Stimulated activated CD8-positive, alpha-beta memory T cell treated with anti-CD3 and anti-CD28 coated beads, Interleukin-15, amount 100 ng/mL, for 24 hours (primary cell): ENCODE measurements at places on chromosomes 1 and 21.
A peak's percentile ranks its signal among the peaks of the same experiment; 100 is the strongest.

DNA sequence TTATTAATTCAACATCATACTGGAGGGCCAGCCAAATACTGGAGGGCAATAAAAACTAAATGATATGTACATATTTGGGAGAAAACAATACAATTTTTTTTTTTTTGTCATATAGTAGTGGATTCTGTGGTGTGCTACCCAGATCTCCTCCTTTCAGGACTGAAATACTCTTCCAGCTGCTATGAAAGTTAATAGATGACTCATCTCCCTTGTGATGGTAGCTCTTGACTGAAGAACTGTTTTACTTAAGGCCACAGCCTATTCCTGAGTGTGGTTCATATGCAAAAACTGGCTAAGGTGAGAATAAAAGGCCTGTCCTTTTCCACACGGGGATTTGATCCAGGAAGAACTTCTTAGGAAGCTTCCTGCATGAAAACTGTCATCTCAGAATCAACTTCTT lies 307.9 kb downstream of the HLX start:
- DNase-seq = no peak

GRCh38 chr1:90336552-90337324 lies 341.8 kb downstream of the ZNF326 start:
- no peak for DNase-seq

- no peak for DNase-seq
These were observed 51.8 kb upstream of the H6PD start for GRCh38 chr1:9182784-9183257.

GRCh38 chr1:25705699-25706098 lies 89.1 kb downstream of the MAN1C1 start:
- DNase-seq = no peak

DNA sequence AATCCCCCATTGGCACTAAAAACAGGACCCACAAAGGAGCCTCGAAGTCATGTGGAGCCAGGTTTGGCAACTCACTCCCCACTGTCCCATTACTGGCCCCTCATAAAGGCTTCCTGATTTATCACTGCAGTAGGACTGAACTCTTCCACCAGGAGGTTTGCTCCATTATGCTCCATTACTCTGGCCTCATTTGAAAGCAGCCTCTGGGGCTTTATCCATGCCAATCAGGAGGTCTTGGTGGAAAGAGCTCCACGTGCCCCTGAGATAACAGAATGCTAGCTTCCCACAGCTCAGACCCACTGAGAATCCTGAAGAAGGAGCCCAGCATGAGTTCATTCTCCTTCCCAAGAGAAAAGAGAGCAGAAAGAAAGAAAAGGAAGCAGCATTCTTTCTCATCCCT lies 76.4 kb downstream of the HIVEP3 start:
- DNase-seq = no peak

DNA sequence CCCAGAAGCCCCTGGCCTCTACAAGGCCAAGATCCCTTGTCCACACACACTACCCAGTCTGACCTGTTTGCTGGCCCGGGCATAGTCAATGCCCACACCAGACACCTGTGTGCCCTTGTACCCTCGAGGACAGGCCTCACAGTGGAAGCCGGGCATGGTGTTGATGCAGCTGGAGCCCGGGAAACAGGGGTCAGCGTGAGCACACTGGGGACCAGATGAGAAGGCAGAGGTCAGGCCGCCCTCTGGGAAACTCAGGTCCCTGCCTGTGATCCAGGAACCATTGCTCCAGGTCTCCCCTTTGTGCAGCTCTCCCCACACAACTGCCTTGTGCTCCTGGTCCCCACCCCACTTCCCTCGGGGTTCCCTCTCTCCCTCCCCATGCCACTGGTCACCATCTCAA lies 5.5 kb downstream of the THBS3 start:
- no peak for DNase-seq

GRCh38 chr1:3024588-3024987 lies 3.3 kb downstream of the ACTRT2 start:
- DNase-seq = no peak

GRCh38 chr1:59063501-59063900 lies 233.4 kb upstream of the FGGY start:
- DNase-seq = no peak

GRCh38 chr1:200739702-200740570 lies 1.2 kb downstream of the CAMSAP2 start:
- DNase-seq = no peak

GRCh38 chr1:88104236-88104635 lies 579.8 kb upstream of the PKN2 start:
- DNase-seq = no peak

DNA sequence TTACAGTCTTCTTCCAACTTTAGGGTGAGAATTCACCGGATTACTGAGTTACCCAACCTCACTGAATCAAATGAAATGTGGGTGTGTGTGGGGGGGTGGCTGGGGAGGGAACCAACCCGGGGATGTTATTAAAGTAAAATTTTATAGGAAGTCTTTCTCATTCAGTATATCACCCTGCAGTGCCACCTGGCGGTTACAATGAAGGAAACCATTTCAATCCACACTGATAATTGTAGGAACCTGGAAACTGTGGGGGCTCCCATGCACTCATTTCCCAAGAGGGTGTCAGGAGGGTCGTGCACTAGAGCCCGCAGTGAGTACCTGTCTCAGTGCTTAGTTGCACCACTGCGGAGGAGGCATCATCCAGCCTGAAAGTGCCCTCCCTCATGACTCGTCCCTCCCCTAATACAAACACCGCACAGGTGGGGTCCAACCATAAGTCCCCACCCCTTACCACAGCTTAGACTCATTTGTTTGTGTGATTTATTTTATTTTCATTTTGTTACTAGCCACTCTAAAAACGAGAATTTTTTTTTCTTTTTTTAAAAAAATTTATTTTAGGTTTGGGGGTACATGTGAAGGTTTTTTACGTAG lies 29.1 kb upstream of the IGSF5 start:
- peak; percentile 3 for DNase-seq

- DNase-seq = no peak
These were observed 43.2 kb downstream of the PGM1 start for GRCh38 chr1:63636192-63637105.

- no peak for DNase-seq
These were observed 146.5 kb downstream of the SLC45A1 start for GRCh38 chr1:8464377-8464776.

DNA sequence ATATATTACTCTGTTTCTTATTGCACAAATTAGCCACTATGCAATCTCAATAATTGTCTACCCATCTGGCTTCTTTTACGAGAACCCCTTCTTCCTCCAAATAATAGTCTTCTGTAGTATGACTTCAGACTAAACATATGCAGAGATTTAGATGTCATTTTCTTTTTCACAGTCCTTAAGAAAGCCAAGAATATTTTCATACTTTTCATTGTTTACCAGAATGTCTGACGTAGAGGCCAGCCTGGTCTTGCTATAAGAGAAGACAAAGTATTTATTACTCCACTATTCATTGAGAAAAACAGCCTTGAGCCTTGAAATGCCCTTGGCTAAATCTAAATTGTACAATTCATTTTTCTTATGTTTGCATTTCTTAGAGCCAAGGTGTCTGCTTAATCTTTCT lies 714.9 kb upstream of the CXADR start:
- DNase-seq = no peak

DNA sequence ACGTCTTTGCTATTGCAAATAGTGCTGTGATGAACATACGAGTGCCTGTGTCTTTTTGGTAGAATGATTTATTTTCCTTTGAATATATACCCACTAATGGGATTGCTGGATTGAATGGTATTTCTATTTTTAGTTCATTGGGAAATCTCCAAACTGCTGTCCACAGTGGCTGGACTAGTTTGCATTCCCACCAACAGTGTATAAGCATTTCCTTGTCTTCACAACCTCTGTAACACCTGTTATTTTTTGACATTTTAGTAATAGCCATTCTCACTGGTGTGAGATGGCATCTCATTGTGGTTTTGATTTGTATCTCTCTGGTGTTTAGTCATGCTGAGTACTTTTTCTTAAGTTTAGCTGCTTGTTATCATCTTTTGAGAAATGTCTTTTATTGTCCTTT lies 215.0 kb downstream of the FMN2 start:
- no peak for DNase-seq

DNA sequence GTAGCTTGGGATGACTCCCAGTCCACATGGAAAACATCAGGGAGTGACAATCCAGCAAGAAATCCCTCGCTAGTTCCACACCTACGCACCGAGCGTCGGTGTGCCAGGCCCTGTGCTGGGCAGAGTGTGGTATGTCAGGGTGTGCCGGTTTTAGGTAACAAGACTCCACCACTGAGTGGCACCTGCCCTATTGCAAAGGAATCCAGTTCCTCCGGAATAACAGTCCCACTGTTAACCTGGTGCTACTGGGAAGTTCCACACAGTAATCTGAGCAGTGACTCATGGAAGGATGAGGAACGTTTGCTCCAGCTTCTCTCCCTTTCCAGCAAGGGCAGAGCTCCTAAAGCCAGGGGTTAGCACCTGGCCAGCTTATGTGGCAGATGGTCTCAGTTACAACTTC lies 14.3 kb downstream of the RNF207 start:
- DNase-seq = no peak

DNA sequence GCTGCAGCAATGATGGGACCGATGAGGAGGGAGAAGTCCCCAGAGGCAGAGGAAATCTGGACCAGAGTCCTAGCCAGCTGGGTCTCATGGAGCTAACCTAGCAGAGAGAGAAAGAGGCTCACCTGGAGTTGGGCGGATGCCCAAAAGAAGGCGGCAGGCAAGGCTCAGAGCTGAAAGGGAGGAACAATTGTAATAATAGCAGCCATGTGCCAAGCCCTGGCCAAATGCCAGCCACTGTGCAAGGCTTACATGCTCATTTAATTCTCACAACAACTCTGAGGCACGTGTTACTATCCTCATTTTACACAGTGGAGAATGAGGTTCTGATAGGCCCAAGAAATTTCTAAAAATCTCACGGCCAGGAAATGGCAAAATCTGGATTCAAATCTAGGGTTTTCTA lies 50.0 kb upstream of the ZNF648 start:
- DNase-seq = no peak

- DNase-seq = no peak
These were observed at the start of gene CFAP107 for GRCh38 chr1:12745992-12746323. Gene CFAP107 (plus strand): TSS chr1:12746200. CDS start chr1:12746431, 231 bp downstream.

- DNase-seq = no peak
These were observed at the start of gene SLC44A5 for GRCh38 chr1:75611014-75611413. Gene SLC44A5 (minus strand): TSS chr1:75611114. CDS start chr1:75541447, 69,667 bp downstream.

DNA sequence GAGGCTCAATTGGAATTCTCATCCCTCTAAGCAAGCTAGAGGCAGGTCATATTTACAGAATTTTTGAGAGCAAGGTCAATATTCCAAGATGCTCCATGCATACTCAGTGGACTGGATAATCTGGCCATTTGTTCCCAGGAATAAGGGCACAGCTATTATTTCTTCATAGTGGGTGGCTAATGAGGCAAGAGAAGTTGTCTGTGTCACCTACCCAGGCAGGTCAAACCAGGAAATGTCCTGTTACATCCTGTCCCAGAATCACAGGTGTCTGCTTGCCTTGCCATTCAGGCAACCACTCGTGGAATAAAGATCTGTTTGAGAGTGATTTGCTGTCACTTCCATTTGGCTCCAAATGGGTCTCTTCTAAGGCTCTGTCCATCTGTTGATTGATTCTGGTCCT lies 85.2 kb upstream of the ZP4 start:
- DNase-seq = no peak

- DNase-seq = no peak
These were observed 41.5 kb downstream of the SNX7 start for GRCh38 chr1:98702976-98703375.

DNA sequence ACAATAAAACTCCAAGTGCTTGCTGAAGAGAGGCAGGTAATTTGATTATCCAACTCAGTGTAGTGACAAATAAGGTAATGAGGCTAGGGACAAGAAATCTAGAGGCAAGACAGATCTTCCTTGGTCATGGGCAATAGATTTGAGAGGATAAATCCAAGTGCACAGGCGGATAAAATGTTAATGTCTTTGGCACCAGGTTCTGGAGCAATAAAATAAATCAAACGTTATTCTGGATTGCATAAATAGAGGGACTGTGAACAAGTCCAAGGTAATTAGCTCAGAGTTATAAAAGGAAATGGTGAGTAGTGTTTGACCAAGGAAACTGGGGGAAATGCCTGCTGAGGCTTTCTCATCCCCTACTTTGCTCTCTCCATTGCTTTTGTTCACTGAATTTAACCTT lies 329.3 kb upstream of the PROX1 start:
- no peak for DNase-seq

DNA sequence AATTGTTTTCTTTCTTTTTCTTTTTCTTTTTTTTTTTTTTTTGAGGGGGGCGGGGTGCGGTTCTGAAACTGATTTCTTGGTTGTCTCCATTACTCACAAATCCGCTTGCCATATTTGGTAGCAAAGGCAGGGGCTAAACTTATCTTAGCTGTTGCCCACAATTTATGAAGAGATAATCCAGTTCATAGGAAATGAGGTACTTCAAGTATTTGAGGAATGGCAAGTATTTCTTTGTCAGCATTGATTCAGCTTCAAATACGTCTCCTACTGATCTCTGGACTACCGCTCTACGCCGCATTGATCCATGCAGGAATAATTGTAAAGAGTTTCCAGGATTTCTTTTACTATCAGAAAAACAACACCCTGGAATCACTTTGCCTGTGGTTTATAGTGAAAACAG lies 289.2 kb upstream of the DPYD start:
- DNase-seq = no peak

- DNase-seq = no peak
These were observed 4.2 kb downstream of the FABP3 start for GRCh38 chr1:31368611-31369107.

DNA sequence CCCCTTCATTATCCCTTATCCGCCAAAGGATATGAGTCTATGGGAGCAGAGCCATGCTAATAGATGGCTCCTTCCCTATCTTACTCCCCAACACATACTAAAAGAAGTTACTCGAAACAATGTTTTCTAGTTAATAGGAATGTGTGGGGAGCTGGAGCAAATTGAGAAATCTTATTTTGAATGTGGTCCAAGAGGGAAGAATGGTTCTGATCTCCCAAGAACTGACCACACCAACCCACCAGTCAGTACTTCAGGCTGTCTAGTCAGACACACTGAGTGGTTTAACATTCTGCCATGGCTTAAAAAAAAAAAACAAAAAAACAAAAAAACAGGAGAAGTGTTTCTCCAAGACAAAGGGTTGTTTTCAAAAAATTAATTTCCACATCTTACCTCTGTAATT lies 31.5 kb upstream of the DNASE2B start:
- no peak for DNase-seq

DNA sequence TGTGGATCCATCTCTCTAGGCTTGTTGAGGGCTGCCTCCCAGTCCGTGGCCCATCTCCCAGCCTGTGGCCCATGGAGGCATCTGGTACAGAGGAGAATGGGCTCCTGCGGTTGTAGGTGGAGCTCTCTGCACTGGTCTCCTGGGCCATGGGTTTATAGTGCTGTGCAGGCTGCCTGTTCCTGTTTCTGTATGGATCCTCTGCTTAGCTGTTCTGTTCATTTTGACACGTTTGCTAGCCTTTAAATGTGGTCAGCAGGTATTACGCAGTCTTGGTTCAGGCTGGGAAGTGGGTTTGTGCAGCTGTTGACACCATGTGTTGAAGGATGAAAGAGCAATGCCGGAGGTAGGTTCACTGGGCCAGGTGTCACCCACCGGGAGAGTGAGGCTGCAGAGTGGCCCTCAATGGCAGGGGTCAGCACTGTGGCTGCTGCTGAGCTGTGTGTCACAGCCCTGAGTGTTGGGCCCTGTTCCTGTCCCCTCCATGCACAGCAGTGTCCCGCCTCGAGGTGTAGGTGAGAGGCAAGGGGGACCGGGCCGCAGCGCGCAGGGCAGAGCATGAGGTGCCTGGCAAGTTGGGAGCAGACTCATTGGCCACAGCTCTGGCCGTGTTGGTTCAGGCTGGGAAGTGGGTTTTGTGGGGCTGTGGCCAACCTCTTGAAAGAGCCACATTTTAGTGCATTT lies 39.0 kb downstream of the SNAP47 start:
- DNase-seq = no peak
